ENCODE measurements at places on chromosomes 13 and 19.

DNA sequence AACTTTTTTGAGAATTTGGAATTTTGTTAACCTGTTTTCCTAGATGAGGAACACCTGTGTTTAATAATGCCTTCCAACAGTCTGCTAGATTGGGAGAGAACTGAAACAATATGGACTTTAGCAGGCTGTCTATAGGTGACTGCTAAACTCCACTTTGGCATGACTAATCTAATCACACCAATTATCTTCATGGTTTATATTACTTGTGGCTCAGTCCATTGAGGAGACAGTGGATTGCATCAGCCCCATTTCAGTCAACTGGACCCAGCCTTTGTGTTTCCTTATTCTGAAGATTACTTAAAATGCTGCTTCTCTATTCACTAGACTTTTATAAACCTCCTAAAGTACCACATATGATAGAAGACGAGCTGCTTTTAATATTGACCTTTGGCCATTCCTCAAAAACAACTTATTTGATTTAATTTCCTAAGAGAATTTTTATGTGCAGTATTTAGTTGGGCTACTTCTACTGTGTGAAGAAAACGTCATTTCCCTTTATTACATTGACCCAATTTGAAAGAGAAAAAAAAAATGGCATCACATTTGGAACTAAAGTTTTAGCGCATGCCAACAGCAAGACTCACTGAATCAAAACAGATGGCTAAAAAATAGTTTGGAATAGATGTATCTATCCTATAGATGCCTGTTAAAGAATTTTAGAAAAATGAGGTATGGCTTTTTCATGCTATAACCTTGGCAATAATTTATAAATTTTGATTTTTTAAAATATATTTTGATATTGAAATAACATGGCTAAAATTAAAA lies 295.8 kb downstream of the NDFIP2 start:
- DNase-seq, result no peak

- peak; percentile 57 for DNase-seq
Observed at GRCh38 chr19:4391701-4392483, 8.5 kb downstream of the SH3GL1 start.

DNA sequence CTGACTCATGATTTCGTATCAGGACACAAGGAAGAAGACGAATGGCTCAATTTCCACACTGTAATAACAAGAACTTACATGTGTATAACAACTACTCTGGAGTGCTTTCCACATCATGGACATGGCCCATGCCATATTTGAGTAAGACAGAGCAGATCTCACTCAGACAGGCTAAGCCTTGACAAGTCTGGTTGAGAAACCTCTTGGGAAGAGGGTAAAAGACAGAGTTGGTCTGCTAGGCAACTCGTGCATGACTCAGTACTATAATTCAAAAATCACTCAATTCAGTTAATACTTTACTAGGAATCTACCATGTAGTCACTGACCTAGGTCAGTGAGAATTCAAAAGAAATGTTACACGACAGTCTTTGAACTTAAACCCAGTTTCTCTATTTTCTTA lies 5.7 kb upstream of the THSD1 start:
- DNase-seq, result no peak

DNA sequence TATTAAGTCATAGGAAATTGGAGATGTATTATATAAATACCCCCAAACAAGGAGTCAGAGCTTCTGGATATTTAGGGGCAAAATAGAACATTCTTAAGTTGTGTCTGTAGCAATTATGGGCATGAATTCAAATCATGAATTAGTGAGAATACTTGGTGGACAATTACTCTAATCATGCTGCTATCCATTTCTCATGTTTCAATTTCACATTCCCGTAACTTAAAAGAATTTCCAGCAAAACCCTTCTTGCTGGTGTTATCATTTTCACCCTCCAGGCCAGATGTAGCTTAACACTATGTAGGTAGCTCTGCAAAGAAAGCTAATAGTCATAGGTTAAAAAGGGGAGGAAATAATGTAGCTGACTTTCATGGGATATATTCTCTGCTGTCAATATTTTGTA lies 136.1 kb downstream of the PCDH9 start:
- no peak for DNase-seq

GRCh38 chr19:38032151-38032550 lies 125.1 kb downstream of the SIPA1L3 start:
- peak; percentile 63 for DNase-seq

DNA sequence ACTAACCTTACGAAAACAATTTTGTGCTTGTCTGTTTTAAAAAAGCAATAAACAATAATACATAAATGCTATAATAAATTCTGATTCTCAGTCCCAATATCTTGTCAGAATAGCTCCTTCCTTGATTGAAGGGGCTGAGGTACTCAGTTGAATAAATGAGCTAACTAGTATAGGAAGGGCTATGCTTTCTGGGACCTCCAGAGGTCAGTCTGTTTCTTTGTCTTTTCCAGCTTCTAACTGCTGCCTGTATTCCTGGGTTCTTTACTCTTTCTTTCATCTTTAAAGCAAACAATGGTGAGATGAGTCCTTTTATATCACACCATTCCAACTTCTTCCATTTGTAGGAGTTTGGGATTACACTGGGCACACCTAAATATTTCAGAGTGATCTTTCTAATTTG lies 1297.0 kb upstream of the ATXN8OS start:
- DNase-seq, result no peak

- no peak for DNase-seq
Observed at GRCh38 chr19:18282788-18283141, 1.3 kb upstream of the JUND start.

GRCh38 chr19:48630296-48631063 lies 6.7 kb downstream of the DBP start:
- no peak for DNase-seq

GRCh38 chr13:113288880-113289279 lies 8.2 kb upstream of the LAMP1 start:
- DNase-seq, result no peak

DNA sequence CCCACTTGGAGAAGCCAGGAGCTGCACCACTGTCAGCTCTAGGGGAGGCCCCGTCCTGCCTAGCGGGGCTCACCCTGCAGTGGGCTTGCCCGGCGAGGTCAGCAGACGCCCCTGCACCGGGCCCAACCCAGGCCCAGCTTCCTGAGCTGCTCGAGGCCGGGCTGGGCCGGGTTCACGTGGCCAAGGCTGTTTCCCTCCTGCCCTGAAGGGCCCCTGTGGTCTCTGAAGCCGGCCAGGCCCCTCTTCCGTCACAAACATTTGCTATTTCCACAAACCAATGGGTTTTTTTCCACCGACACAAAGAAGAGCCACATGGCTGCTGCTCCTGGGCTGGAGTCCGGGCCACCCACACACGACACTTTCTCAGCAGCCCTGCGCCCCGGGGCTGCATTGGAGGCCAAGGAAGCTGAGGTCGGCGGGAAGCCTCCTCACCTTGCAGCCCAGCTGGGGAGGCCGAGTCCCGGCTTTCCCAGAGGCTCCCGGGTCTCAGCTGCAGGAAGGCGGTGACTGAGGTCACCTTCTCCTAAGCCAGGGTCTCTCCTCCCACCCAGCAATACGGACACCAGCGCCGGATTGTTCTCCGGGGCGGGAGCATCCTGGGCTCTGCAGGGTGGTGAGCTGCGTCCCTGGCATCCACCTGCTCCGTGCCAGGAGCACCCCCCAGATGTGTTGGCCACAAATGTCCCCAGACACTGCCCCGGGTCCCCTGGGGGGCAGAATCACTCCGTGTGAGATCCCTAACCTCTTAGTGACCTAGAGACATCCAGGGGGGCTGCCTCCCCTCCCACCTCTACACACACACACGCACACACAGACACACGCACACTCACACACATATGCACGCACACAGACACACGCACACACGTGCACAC lies 80.5 kb downstream of the GADD45B start:
- no peak for DNase-seq

DNA sequence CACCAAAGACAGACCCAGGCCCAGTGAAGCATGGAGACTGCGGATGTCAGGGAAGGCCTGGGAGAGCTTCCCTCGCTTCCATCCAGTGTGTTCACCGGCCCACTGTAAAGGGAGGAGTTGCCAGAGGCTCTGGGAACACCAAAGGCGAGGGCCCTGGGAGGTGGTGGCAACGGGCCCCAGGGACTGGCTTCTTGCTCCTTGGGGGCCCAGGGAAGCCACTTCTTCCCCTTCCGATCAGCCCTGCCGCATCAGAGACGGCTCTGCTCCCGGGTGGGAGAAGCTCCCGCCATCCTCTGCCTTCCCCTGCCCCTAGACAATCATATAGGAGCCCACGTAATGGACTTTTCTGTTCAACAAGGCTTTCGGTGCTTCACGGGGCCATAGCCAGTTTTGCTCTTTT lies 83.4 kb upstream of the GPR183 start:
- DNase-seq, result no peak

GRCh38 chr13:80296638-80297037 lies 44.3 kb downstream of the SPRY2 start:
- no peak for DNase-seq

DNA sequence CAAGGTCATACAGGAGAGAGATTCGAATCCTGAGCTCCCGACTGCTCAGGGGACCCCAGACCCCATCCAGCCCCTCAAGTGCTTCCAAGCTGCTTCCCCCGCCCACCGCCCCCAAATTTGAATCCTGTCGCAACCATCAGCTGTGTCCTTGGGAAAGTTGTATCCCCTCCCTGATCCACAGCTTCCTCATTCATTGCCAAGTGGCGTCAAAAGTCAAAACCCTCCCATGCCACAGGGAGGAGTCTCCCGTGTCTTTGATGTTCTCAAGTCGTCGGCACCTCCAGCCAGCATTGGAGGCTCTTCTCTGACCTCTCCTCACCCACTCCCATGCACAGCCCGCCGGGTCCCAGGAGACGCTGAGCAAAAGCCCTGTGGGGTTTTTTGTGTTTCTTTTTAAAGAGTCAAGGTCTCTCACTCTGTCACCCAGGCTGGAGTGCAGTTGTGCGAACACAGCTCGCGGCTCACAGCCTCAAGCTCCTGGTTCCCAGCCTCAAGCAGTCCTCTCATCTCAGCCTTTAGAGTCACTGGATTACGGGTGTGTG lies 2.8 kb upstream of the IFI30 start:
- DNase-seq, result no peak

GRCh38 chr13:93951108-93951507 lies 528.4 kb downstream of the DCT start:
- peak; percentile 37 for DNase-seq

GRCh38 chr13:43484432-43485225 lies 302.1 kb downstream of the ENOX1 start:
- DNase-seq, result no peak

- DNase-seq, result no peak
Observed at GRCh38 chr13:52832313-52832712, 16.1 kb downstream of the PCDH8 start.

DNA sequence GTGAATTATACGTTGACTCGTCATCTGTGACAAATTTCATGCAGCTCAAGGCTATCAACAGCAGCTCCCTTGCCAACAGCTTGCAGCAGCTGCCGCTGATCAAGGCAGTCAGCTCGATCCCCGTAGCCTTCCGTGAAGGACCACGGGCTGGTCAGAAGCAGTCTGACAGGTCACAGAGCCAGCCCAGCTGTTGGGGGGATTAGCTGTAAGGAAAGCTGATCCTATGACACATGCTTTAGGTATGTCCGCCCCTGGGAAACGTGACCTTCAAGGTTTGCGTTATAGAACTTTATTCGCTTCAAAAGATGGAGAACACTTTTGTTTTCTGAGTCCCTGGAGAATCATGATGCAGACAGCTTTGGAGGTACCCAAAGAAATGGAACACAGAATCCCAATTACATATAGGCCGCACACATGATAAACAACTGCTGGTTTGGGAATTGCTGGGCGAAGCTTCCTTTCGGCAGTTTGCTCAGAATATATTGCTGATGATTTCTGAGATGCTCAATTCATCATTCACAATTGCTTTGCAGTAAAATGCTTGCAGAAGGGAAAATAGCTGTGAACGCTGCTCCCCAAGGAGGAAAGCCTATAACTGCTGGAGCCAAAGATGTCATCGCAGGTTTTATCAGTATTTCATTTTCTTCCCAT lies 62.6 kb upstream of the USP29 start:
- DNase-seq, result no peak

GRCh38 chr13:39451860-39452301 lies 151.1 kb downstream of the LHFPL6 start:
- no peak for DNase-seq

DNA sequence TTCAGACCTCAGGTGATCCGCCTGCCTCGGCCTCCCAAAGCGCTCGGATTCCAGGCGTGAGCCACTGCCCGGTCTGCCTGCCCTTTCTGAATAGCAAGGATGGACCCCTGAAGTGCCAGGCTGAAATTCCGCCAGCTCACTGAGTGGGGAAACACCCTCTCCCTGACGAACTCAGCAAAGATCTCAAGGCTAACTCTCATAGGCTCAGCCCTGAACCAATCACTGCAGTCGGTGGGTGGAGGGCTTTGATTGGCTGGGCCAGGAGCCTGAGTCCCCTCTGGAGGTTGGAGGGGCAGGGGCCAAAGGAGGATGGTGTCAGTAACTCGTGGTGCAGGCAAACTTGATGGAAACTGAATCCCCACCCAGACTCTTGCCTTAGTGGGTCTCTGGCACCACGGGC lies 11.2 kb upstream of the COMP start:
- DNase-seq, result no peak

DNA sequence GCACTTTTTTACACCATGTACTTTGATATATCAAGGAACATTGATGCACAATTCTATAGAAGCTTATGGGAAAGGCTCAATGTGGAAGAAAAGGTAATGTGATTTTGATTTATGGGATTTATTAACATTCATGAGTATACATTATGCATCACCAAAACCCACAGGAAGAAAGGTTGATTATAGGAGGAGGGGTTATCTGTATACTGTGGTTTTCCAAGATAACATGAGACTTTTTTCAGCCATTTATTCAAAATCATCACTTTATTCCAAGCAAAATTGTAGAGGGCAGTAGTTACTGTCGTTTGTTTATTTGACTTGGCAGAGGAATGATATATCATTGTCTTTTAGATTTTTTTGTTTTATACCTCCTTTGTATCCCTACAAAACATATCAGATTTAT lies 54.9 kb downstream of the WDFY2 start:
- DNase-seq, result no peak

DNA sequence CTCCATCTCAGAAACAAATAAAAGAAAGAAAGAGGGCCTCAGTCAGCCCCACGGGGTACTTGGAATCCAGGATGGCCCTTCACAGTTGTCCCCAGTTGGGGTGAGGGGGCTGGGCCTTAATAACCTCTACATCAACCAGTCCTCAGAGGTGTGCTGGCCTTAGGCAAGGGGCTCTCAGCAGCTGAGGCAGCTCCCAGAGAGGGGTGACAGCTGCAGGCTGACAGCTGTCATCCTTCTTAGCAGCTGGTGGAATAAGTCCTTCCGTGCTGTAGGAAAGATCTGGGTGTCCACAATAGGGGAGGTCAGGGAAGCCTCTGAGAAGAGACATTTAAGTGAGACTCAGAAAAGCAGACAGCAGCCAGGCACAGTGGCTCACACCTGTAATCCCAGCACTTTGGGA lies 7.4 kb downstream of the BCAM start:
- DNase-seq, result no peak

DNA sequence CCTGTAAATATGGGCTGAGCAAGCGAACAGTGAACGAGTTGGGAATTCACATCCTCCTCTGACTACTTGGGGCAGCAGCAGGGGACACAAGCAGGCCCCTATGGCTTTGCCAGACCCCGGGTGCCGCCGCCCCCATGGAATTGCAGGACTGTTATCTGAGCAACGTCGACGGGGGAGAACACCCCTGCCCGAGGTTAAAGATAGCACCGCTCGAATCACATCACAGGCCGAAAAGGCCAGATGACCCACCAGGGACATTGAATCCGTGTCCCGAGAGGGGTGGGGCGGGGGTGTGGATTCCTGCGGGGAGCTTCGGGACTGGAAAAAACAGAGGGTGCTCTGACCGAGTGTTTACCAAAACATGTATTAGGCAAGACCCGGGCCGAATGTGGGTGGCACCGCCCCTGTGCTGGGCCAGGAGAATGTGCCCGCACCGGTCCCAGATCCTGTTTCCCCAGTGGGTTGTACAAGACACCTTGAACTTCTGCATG lies 9.1 kb downstream of the FEM1A start:
- DNase-seq, result peak; percentile 97

GRCh38 chr19:13150931-13151604 lies 857 bp downstream of the IER2 start:
- peak; percentile 28 for DNase-seq
